ENCODE measurements at places on chromosomes 4 and X.

GRCh38 chr4:111405989-111406388, 739.3 kb upstream of the FAM241A start:
- DNase-seq: no peak

- no peak for DNase-seq
Measured at GRCh38 chrX:22338740-22339139, 66.0 kb downstream of the CBLL2 start.

DNA sequence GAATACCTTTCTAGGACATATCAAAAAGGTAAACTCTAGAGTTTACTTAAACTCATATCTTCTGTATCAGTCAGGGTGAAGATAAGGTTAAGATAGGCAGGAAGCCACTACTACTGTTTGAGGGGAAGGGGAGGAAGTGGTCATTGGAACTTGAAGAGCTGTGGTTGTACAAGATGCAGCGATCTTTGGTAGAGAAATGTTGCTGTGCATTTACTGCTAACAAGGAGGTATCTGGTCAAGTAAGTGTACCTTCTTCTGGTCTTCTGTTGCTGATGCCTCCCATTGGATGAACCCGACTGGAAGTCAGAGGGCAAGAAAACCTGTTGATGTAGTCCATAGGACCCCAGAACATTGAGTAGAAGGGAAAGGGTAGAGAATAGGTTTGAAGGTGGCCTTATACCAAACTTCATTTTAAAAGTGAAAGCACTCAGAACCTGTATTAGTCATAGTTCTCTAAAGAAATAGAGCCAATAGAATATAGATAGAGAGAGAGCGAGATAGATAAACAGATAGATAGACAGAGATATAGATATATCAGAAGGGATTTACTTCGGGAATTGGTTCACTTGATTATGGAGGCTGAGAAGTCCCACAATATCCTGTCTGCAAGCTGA, 47.9 kb upstream of the TSPAN5 start:
- DNase-seq: no peak

DNA sequence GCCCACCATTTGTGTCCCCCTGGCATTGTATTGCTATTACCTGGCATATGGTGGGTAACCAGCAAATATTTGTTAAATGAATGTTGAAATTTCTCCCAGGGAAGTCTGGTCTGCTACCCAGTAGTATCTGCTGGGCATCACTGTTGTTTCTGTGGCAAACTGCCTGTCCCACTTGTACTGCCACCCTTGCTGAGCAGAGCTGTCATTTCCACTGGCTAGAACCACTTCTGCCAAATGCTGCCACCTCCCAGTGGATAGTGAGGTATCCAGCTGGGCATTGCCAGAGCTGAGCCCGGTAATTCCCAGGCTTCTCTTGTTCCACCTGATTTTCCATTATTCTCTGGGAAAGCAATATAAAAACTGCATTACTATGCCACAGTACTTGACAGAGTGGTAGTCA, 186.7 kb upstream of the NOCT start:
- no peak for DNase-seq

DNA sequence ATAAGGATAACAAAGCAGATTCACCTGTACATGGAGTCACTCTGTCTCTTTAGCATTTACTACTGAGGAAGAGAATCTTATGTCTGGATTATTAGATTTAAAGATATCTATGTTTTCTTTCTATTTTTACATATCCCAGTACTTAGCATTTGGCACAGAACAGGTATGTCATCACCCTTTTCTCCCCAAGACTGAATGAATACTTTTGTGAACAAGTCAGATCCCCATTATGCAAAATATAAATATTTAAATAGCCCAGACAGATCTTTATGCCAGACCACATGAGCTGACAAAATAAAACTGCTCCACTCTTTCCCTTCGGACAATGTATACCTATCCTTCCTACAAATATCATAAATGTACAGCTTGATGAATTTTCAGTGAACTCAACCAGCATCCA, 94.5 kb downstream of the CASK start:
- DNase-seq: no peak

DNA sequence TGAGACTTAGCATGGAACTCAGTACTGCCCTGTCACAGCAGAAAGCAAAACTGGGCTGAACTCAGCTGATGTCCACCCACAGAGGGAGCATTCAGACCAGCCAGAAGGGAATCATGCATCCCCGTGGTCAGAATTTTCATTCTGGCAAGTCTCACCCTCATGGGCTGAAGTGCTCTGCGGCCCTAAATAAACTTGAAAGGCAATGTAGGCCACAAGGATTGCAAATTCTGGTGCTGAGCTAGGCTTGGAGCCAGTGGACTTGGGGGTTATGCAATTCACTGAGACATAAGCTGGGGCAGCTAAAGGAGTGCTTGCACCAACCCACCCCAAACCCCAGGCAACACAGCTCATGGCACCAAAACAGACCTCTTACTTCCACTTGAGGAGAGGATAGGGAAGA, 494.1 kb downstream of the GABRG1 start:
- no peak for DNase-seq

- no peak for DNase-seq
Measured at GRCh38 chrX:118945921-118946320, 28.5 kb upstream of the LONRF3 start.

DNA sequence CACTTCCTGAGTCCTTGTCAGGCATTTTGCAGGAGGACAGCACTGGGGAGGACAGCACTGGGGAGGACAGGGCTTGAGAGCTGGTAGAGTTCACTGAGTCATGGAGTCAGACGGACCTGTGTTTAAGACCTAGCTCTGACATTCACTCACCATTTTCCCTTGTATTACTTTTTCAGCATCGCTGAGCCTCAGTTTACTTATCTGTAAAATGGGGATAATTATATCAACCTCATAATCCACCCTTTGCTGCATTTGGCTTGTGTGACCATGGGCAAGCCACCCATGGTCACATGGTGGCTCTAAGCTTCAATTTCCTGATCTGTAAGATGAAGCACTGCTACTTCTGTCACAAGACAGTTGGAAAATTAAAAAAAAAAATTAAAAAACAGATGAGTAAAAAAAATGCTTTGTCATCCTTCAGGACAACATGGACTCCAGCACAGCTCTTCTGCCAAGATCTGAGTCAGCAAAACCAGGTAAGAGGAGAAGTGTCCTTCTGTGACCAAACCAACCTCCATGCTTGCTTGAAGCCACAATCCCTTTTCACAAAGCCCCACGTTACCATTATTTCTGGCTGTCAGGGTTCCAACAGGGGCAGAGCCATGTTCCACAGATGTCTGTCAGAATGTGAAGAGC, 275.5 kb downstream of the RAB28 start:
- no peak for DNase-seq

- no peak for DNase-seq
Measured at GRCh38 chr4:40952217-40952616, 202.5 kb downstream of the NSUN7 start.

DNA sequence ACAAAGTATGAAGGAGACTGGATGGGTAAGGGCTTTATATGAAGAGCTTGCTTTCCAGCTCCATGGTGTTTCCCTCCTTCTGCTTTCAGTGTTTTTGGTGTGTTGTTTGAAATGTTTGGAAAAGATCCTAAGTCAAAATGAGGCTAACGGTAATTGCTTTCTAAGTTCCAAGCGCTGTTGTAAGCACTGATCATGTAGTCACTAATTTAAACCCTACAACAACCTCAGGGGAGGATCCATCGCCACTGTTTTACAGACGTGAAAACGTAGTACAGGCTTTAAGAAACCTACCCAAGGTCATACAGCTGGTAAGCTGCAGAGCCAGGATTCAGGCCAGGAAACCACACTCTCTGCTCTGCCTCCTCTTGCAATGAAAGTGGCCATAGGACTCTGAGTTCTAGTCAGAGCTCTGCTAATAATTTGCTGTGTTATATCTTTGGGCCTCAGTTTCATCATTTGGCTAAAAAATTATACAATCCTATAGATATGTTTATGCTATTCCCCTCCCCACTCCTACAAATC, 102.9 kb upstream of the PGRMC2 start:
- no peak for DNase-seq

DNA sequence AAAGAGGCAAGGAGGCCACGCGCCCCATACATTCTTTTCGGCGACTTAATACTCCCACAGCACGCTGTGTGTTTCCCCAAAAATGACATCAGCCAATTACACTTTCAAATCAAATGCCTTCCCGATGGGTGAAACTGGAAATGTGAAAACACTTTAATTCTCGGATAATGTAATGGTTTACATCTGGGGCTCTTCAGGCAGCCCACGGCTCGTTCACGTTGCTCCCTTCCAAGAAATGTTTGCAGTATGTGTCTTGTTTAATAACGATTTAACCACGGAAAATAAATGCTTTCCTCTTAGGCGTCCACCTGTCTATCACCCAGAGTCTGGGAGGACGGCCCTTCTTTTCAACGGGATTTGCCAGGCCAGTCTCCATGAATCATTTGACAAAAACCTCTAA, 272.5 kb downstream of the SHOX start:
- no peak for DNase-seq

DNA sequence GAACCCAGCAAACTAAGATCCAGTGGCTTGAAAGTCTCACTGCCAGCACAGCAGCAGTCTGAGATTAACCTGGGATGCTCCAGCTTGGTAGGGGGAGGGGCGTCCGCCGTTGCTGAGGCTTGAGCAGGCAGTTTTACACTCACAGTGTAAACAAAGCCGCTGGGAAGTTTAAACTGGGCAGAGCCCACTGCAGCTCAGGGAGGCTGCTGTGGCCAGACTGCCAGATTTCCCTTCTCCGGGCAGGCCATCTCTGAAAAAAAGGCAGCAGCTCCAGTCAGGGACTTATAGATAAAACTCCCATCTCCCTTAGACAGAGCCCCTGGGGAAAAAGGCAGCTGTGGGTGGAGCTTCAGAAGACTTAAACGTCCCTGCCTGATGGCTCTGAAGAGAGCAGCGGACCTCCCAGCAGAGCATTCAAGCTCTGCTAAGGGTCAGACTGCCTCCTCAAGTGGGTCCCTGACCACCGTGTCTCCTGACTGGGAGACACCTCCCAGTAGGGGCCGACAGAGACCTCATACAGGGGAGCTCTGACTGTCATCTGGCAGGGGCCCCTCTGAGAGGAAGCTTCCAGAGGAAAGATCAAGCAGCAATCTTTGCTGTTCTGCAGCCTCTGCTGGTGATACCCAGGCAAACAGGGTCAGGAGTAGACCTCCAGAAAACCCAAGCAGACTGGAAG, 45.1 kb upstream of the CDX4 start:
- DNase-seq: no peak

- DNase-seq: no peak
Measured at GRCh38 chrX:39164212-39164611, 363.0 kb downstream of the MID1IP1 start.

- DNase-seq: no peak
Measured at GRCh38 chrX:15816886-15817285, 26.6 kb downstream of the ZRSR2 start.

DNA sequence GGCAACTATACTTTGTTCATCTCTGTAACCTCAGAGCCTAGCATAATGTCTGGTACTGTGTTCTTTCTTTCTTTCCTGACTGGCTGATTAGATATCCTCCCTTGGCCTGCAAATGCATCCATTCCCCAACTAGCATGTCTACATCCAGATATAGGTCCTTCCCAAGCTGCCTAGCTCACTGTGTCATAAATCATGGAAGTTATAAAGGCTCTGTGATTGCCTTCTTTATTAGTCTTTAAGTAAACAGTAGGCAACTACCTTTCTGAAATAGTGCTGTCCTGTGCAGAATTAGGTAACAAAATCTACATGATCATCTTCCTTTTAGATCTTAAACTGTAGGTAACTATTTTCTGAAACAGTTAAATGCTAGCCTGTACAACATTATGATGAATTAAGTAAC, 224.5 kb downstream of the DLG3 start:
- DNase-seq: no peak

GRCh38 chr4:151690164-151690870, 70.5 kb downstream of the GATB start:
- no peak for DNase-seq

DNA sequence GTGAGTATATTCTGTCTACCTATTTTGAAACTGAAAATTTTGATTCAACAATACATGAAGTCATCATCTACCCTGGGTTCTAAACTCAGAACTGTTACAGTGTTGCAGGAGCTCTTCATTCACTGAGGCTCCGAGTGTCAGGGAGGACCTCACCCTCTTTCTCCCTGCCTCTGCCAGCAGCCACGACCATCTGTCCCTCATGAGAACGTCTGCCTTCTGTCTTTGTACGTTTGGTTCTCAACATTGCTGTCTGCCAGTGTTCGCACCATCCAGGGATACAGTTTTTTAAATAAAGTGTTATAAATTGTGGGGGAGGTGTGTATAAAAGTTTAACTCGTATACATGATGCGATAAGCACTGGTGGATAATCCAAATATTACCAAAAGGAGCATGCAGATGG, 55.5 kb downstream of the TRAPPC11 start:
- no peak for DNase-seq

GRCh38 chr4:38958453-38959190, 73.6 kb downstream of the TMEM156 start:
- DNase-seq: no peak

GRCh38 chrX:9533611-9534010, 68.8 kb downstream of the TBL1X start:
- DNase-seq: no peak
